GM23338 (cell line): ENCODE measurements at places on chromosomes 2 and 18.

DNA sequence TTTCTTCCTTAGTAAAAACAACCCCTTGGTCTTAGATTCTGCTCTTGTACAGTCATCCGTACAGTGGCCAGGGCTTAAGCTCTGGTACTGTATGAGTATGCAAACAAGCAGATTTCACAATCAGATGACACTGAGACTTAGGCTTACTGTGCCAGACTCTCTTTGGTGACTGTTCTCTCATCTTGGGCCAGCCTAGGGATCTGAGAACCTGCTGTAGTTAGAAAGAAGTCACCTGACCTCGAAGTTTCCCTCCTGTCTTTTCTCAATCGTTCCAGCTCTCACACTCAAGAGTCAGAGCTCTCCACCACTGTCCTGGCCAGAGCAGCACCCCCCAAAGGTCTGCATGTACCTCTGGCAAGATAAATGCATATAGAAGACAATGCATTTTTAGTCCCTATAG is 63.2 kb downstream of the ZEB2 start:
- DNase-seq: no peak

- DNase-seq: no peak
Observed at GRCh38 chr2:219081096-219081495, 20.4 kb upstream of the IHH start.

- no peak for DNase-seq
Observed at GRCh38 chr2:130765464-130765863, 10.1 kb downstream of the AMER3 start.

DNA sequence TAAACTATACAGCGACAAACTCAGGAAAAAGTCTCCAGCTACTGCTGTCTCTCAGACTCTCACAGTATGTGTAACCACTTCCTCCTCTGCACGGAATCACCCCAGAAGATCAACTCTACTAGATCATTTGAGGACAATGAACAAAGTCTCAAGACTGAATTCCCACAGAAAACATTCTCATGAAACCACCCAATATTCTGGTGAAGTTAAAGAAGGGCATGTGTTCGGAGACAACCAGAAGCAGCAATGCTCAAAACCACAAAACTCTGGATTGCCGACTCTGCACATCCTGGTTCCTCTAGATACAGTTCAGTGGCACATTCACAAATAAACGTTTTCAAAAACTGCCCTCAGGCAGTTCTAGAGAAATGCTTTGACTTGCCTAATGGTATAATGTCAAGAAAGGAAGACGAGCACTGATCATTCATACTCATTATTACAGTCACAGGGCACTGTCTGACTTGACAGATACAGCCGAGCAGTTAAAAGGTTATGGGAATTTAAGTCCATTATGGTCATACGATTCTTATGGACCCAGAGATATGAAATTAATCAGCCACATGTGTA is 91.9 kb upstream of the STK17B start:
- no peak for DNase-seq
